CD4-positive, alpha-beta T cell treated with Interleukin-15 for 4 hours (primary cell): ENCODE measurements at places on chromosomes 11 and 22.
A peak's percentile ranks its signal among the peaks of the same experiment; 100 is the strongest.

- DNase-seq: no peak
Observed at GRCh38 chr11:111967649-111968048, 30.5 kb downstream of the DIXDC1 start.

DNA sequence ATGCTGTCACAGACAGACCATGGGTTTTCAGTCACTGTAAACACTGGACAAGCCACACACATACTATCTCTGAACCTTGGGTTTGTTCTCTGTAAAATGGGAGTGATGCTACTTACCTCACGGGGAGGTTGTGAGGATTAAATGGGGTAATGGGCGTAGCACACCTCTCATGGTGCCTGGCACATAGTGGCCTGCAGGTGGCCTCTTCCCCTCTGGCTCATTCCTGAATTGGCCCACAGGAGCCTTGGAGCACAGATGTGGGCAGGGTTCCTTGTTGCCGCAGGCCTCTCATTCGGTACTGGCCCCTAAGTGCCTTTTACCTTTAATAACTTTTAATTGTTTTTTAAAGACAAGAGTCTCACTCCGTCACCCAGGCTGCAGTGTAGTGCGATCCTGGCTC is 11.7 kb downstream of the MICAL2 start:
- no peak for DNase-seq

- no peak for DNase-seq
Observed at GRCh38 chr11:78446210-78446609, 28.6 kb upstream of the GAB2 start.

DNA sequence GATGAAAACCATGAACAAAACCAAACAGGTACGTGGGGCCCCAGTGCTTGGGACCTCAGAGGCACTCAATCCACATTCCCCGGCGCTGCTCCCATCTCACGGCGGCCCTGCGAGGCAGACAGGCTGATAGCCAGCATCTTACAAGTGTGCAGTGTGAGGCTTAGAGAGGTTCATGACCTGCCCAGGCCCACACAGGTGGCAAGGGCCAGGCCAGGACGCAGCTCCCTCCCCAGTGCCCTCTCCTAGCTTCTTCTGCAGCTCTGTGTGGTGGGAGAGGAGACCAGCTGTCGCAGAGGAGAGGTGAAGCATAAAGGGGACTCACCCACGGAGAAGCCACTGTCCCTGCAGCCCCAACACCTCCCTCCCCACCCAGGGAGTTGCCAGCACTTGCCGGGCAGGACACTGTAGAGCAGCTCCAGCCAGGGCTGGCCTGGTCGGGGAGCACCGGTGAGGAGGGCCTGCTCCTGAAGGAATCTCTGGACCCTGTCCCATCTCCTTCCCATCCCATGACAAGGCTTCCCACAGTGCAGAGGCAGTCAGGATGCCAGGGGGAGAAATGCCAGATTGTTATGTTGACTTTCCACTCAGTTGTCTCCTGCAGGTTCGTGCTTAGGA is 92.4 kb upstream of the TMEM45B start:
- DNase-seq: no peak

- DNase-seq: no peak
Observed at GRCh38 chr11:57379732-57380131, 1.2 kb downstream of the PRG3 start.

DNA sequence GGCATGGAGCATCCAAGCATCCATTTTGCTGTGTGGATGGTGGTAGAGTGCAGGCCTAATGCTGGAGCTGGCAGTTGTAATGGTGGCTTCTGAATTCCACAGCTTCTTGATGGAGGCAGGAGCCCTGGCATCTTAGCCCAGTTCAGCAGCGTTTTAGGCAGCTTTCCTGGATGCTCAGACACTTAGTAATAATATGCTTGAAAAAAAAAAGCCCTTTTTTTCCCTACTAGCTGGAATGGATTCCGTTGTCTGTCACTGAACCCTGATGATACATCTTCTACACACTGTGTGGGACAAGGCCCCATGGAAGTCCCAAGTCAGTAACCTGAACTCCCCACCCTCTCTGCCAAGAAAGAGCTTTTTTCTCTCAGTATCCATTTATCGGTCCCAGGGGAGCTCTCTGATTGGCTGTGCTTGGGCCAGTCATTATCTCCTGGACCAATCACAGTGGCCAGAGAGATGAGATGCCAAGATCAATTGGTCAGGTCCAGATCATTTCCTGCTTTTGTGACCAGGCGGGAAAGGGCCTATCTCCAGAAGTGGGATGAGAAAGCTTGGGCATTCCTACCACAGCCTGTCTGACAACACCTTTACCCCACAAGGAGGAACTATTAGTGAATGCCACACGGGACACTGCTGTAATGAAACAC is 34.2 kb downstream of the MCM5 start:
- DNase-seq: no peak

GRCh38 chr11:117900720-117901440 is 24.4 kb upstream of the FXYD6 start:
- DNase-seq: no peak

GRCh38 chr11:66070604-66071380 is 720 bp downstream of the PACS1 start:
- no peak for DNase-seq

GRCh38 chr11:70500076-70500847 is 101.9 kb downstream of the CTTN start:
- no peak for DNase-seq

GRCh38 chr11:106087815-106088435 is 10.5 kb downstream of the AASDHPPT start:
- peak; percentile 48 for DNase-seq

DNA sequence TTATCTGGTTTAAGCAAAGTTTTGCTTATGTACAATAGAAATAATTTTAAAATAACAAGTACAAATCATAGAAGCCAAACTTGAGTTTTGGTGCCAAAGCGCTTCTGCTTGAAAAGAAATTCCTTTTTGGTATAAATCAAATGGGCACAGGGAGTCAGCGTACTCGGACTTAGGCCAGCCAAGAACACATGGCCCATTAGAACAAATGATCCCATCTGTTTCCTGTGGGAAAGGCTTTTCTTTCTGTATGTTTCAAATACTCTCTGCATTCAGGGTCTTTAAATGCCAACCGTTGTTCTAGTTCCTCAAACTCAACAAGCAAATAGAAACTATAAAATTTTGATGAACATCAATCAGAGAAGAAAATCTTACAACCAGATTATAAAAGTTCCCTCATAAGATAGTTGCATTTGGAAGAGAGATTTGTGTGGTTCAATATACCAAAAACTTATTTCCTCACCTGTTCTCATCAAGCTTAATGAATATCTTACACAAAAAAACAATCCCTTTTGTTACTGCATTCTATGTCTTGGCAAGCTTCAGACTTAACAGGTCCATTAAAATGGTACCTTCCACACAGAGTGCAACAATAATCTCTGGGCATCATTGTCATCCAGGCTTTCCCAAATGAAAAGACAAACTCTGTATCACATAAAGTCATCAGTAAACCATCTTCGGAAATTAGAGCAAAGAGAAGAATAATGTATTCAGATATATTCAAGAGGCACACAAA is 739.8 kb upstream of the API5 start:
- DNase-seq: no peak

DNA sequence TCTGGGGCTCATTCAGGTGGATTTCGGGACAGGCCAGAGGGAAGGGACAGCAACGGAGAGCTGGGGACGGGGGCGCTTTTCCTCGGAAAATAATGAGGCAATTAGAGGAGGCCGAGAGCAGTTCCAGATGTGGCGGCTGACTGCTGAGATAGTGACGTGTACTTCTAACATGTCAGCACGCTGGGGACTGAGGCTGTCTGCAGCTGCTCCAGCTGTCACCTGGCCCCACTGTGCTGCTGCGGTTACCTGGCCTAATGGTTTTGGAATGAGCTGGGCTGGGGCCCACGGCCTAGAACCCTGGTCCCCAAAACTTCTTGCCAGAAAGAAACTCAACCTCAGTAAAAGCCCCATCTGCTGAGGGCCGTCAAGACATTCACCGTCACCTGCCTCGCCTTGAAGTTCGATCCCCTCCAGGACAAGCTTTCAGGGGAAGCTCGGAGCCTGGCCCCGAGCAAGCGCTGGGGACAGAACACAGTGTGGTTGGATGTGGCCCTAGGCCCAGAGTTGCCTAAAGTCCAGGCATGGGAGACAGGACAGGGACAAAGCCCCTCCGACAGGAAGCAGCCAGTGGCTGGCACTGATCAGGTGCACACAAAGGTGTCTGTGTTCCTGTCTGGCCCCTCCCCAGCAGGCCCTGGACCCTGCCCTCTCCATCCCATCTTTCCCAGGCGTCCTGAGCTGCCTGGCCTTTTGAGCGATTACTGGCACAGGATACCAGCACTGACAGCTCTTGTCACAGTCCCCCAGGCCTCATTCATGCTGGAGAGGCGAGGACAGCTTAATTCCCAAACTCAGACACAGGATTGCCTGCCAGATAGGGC is 22.1 kb downstream of the RPUSD4 start:
- no peak for DNase-seq

- no peak for DNase-seq
Observed at GRCh38 chr11:126738295-126739031, 262.1 kb downstream of the KIRREL3 start.

GRCh38 chr11:46677169-46677568 is 23.2 kb downstream of the ARHGAP1 start:
- DNase-seq: no peak

- DNase-seq: no peak
Observed at GRCh38 chr11:21412652-21413383, 743.4 kb downstream of the NELL1 start.

GRCh38 chr11:86442420-86442819 is 67.7 kb downstream of the CCDC81 start:
- DNase-seq: no peak

- DNase-seq: no peak
Observed at GRCh38 chr11:86395061-86395551, 20.4 kb downstream of the CCDC81 start.

GRCh38 chr22:17786435-17787161 is 12.3 kb upstream of the BID start:
- no peak for DNase-seq
